ENCODE measurements at places on chromosomes 11 and 22.
A peak's percentile ranks its signal among the peaks of the same experiment; 100 is the strongest.

GRCh38 chr22:25840167-25840566 is 98.2 kb downstream of the MYO18B start:
- DNase-seq, result no peak

DNA sequence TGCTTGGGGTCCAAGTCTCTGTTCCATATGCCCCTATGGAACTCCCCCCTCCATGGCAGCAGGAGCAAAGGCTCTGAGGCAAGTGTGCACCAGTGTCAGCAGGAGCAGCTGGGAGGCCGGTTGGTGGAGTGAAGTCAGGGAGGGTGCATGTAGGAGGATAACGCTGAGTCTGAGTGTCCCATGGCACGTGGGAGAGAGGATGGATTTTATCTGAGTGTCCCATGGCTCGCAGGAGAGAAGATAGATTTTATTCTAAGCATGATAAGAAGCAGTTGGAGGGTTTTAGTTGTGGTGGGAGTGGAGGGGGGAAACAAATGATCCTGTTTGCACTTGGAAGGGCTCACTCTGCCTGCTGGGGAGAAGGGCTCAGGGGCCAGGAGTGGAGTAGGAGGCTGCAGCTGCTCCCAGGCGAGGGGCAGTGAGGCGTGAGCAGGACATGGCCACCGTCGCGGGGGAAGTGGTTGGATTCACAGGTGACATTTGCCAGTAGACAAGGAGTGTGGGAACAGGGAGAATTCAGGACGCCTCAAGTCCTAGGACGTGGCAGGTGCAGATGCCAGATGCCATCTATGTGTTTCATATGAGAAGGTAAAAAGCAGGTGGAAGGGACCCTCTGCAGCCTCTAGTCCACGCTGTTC is 33.6 kb upstream of the PARVG start:
- DNase-seq, result no peak

- DNase-seq, result no peak
Measured at GRCh38 chr11:125372911-125373310, 123.2 kb downstream of the FEZ1 start.

GRCh38 chr11:76592961-76593360 is 77.6 kb downstream of the LRRC32 start:
- DNase-seq, result peak; percentile 47

GRCh38 chr22:44561139-44561840 is 63.3 kb upstream of the RTL6 start:
- DNase-seq, result no peak

- DNase-seq, result peak; percentile 66
Measured at GRCh38 chr22:30305519-30305905, 16.2 kb upstream of the CASTOR1 start.

GRCh38 chr11:68927280-68928135 is 23.8 kb downstream of the IGHMBP2 start:
- DNase-seq, result no peak

DNA sequence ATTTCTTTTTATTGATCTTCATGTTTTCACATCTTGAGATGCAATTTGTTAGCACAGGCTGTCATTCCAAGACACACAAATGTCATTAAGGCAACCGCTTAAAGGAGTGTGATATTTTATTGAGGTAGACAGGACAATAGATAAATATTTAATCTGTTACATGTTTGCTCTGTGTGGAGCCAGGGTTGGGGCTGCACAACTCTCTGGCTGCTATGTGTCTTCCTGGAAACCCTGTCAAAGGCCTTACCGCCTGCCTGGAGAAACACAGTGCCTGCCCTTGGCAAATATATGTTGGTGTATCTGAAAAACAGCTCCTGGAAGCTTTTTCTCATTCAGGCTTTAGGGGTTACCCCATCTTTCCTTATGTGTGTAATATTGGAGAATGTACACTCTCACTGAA is 139.7 kb upstream of the TEAD1 start:
- peak; percentile 37 for DNase-seq

GRCh38 chr11:36316049-36316448 is 20.0 kb downstream of the PRR5L start:
- DNase-seq, result no peak

DNA sequence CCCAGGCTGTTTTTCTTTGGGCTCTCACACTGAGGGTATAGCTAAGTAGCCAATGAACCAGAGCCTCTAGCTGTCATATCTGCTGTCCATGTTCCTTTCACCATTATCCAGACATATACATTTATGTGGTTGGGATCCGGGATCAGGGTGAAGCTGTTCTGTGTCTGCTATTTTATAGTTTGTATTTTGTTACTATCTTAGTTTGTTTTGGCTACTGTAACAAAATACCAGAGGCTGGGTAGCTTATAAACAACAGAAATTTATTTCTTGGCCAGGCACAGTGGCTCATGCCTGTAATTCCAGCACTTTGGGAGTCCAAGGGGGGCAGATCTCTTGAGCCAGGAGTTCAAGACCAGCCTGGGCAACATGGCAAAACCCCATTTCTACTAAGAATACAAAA is 40.5 kb upstream of the CABP7 start:
- DNase-seq, result no peak

- DNase-seq, result no peak
Measured at GRCh38 chr11:19187114-19187832, 14.5 kb downstream of the CSRP3 start.

- DNase-seq, result no peak
Measured at GRCh38 chr11:75148436-75148983, 2.4 kb upstream of the SLCO2B1 start.

DNA sequence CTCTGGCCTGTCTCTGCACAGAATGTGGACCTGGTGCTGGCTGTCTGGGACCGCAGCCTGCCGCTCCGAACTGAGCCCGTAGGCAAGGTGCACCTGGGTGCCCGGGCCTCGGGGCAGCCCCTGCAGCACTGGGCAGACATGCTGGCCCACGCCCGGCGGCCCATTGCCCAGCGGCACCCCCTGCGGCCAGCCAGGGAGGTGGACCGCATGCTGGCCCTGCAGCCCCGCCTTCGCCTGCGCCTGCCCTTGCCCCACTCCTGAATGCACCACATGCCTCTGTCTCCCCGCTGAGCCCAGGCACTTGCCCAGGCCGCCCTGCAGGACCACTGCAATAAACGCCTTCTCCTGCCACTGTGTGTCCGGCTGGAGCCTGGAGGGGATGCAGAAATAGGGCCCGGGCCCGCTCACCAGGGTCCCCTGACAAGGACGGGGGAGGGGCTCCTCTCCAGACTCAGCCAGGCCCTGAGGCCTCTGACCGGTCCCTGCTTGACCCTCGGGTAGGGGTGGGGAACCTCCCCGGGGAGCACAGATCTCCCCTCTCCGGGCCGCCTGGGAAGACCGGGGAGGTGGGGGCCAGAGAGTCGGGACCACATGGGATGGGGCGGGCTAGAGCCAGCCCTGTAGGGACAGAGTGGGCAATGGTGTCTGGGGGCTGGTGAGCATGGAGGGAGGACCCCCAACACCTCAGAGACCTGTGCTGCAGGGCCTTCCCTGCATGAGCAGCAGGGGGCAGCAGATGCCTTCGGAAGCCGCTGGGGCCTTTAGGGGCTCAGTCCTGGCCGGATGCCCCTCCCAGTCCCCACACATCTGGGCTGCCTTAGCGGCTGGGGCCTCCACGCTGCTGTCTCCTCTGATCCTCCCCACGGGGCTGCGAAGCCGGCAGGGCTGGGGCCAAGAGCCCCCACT is 1.4 kb upstream of the TNNI2 start:
- peak; percentile 35 for DNase-seq

DNA sequence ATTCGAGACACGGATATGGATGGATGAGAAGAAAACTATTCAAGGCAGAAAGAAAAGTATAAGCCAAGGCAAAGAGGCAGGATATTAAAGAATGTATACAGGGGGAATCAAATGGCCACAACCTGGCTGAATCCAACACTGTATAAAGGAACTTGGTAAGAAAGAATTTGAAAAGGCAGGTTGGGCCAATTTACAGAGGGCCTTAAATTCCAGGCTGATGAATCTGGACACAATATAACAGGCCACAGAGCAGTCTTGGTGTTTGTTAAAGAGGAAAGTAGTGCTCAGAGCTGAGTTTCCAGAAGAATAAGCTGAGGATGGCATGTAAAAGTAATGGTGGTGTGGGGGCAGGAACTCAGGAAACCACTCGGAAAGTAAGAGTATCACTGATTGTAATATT is 72.3 kb upstream of the POU2AF2 start:
- no peak for DNase-seq

DNA sequence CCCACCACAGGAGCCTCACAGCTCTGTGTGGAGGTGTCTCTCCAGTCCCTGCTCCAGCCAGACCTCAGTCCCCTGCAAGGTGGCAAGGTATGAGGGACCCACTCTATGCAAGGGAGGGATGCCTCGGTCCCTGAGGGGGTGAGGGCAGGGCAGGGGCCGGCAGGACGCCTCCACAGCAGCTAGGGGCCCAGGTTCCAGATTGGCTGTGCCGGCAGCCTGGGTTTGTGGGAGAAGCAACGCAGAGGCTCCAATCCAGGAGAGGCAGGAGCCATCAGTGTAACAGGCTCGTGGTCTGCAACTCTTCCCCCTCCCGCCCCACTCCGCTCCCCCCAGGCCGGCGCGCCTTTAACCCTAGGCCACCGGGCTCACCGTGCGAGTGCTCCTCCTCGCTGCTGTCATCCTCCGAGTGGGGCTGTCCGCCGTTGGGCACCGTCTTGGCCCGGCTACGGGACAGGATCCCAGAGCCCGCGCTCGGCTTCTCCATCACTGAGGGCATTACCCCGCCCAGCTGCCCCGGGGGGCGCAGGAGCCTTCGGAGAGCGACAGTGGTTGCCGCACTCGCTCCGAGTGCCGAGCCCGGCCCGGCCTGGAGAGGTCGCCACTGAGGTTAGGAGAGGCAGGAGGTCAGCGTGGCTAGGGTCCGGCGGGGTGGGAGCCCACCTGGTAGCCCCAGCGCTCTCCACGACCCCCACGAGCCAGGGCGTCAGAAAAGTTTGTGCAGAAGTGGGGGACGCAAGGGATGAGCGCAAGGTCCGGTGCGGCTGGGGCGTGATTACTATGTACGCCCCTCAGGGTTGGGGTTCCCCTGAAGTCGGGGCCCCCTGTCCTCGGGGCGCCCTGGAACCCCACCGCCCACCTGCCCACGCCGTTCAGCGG is 765 bp downstream of the RCOR2 start:
- peak; percentile 64 for DNase-seq

DNA sequence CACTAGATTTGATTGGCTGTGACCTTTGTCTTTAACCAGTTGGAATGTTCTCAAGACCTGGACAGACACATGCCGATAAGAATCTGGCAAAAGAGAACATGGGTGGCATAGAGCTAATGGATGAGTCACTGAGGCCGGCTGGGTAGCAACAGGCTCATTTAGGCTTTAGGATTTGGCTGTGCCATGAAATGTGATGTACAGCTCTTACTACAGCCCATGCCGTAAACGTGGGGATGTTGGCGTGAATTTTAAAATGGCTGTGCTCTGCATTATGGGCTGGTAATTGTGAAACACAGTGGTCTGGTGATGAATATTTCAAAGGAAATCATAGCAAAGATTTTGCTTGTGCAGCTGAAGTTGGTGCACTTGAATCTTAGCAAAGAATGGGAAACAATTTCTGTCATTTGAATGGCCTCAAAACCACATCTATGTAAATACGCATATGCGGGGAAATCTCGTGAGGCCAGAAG is 332.4 kb downstream of the TBC1D22A start:
- no peak for DNase-seq

DNA sequence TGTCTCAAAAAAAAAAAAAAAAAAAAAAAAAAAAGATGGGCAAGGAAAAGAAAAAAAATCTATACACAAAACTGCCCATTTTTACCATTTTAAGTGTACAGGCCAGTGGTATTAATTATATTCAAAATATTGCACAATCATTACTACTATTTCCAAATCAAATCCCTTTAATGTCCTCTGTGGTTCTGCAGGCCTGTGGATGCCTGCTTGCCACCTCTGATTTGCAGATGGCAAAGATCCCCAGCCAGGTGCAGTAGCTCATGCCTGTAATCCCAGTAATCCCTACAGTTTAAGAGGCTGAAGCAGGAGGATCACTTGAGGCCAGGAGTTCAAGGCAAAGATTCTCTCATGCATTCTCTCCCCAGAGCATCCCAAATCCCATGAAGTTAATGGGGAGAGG is 20.2 kb downstream of the RFPL1 start:
- DNase-seq, result no peak

GRCh38 chr22:41361716-41362310 is 19.9 kb upstream of the TEF start:
- DNase-seq, result no peak

GRCh38 chr11:77602381-77603088 is 12.8 kb downstream of the AQP11 start:
- DNase-seq, result peak; percentile 94

DNA sequence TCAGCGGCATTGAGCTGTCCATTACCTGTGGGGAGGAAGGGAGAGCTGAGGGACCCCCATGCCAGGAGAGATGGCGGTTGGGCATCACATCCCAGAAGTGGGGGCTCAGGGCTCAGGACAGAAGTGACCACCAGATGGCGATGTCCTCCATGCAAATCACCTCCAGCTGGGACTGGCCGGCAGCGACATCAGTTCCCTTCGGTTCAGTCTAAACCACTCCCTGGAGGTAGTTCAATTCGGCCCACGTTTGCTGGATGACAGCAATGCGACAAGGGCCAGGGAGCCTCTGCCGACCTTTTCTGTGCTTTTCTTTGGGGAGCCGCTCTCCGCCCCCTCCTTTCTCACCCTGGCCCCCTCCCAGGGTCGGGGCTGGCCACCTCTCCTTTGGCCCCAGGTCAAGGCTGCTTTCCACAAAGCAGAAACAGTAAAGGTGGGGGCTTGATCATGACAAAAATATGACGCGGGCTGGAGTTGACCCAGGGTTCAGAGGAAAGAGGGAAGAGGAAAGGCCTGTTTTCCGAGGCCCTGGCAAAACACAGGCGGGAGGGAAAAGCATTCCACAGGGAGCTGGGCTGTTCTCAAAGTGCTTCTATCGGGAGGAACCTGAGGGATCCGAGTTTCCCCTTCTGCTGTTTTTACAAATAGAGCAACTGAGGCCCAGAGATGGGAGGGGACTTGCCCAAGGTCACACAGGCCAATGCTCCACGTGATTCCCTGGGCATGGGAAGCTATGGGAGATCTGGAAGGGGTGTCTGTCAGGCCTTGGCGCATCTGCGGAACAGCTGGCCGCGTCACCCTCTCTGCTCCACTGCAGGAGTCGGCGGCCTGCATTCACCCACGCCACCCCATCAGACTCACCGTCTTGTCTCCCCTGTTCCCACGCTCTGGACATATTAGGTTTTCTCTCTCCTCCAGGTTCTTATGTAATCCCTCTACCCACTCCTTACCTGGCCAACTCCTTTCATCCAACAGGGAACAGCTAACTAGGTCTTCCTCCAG is 54.7 kb downstream of the FBXO7 start:
- DNase-seq, result peak; percentile 72

DNA sequence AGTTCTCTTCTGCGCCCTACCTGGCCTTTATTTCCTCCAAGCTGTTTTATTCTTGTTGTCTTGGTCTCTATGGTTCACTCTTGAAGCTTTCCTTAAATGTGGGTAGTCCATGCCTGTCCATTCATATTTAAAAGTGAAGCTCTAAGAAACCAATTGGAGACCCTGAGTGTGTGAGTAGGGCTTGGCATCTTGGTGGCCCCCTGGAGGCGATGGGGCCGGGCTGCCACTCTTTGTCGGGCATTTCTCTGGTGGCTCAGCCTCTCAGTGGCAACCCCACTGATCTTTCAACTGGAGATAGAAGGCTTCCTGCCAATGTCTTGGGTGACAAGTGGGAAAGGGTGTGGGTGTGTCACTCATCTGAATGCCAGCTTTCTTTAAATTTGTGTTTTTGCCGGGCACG is 9.1 kb downstream of the TRPT1 start:
- DNase-seq, result no peak

- no peak for DNase-seq
Measured at GRCh38 chr11:4064278-4064955, 30.2 kb upstream of the RRM1 start.

GRCh38 chr11:71164621-71165020 is 87.8 kb downstream of the SHANK2 start:
- DNase-seq, result no peak
